ENCODE measurements at places on chromosomes 5 and 9. TPM values are rescaled to one million over a fixed set of nuclear protein-coding genes. Genes with fewer than 3 reads are reported as not detected.
A peak's percentile ranks its signal among the peaks of the same experiment; 100 is the strongest.

- H3K4me1 ChIP-seq = peaks cover 2% of the 10 kb centered on the region
- H3K27me3 ChIP-seq = peaks cover 4% of the 10 kb centered on the region
- H3K36me3 ChIP-seq = no peaks in the 10 kb centered on the region
- peak; percentile 45 for DNase-seq
- no peak overlapping the region for H3K27ac ChIP-seq
Measured at GRCh38 chr9:133995012-133995896, 3.1 kb upstream of the VAV2 start.

The PDE6A gene
- not detected for total RNA-seq

The STXBP1 gene
- 19.2 TPM for total RNA-seq

DNA sequence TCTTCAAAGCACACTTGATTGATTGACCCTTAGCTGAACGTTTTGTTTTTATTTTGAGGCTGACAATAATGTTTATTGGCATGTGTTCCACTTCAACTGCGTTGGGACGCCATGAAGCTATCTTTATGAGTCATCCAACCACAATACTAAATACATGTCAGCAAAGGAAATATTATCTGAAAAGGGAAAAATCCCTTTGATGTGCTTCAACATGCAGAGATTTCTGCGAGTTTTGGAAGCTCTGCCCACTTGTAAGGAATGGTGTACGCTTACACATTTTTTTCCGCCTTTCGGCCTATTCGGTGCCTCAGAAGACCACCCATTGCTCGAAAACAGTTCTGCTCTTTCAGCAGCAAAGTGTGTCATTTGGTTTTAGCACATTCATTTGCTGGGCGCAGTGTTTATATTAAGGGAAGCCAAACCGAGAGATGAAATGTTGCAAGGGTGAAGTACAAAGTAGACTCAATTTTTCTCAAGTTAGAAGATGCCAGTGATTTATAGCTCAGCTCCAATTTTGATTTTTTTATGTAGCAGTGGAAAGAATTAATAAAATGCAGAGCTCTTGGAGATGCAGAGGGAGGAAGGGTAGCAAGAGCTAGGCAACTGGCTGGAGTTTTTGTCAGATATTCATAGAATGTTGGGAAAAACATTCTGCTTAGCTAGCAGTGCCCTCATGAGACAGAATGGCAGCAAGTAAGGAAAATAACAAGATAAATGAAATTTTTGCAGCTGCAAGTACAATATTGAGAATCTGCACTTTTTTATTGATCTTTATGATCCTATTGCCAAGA is 68.9 kb downstream of the PRDM6 start:
- H3K4me3 ChIP-seq = no peak overlapping the region
- no peaks in the 10 kb centered on the region for H3K27me3 ChIP-seq
- no peaks in the 10 kb centered on the region for H3K4me1 ChIP-seq
- no peaks in the 10 kb centered on the region for H3K36me3 ChIP-seq

The EPB41L4A gene
- not detected for total RNA-seq

GRCh38 chr5:137575211-137575610 is 76.1 kb upstream of the SPOCK1 start:
- H3K27me3 ChIP-seq = peaks cover 17% of the 10 kb centered on the region
- H3K27ac ChIP-seq = no peak overlapping the region
- no peaks in the 10 kb centered on the region for H3K4me1 ChIP-seq
- H3K4me3 ChIP-seq = no peak overlapping the region

The RNF224 gene
- not detected for total RNA-seq

The ORM2 gene
- not detected for total RNA-seq

DNA sequence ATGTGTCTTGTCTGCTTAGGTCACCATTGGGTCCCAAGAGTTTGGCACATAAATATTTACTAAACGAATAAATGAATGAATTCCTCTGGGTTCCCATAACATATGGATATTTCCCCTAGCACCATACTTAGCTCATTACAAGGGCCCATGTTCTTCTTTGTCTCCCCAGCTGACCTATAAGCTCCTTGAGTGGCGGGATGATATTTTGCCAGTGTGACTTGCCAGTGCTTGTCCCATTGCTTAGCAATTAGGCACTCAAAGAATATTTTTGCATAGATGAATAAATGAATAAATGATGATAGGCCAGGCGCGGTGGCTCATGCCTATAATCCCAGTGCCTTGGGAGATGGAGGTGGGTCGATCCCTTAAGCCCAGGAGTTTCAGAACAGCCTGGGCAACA is 16.9 kb upstream of the CTNNA1 start:
- peaks cover 17% of the 10 kb centered on the region for H3K4me1 ChIP-seq
- no peak overlapping the region for H3K4me3 ChIP-seq
- H3K27ac ChIP-seq = no peak overlapping the region
- H3K36me3 ChIP-seq = no peaks in the 10 kb centered on the region
- H3K27me3 ChIP-seq = peaks cover 12% of the 10 kb centered on the region

GRCh38 chr9:126536841-126537465 is 76.8 kb upstream of the LMX1B start:
- H3K4me3 ChIP-seq = no peak overlapping the region
- no peak overlapping the region for H3K27ac ChIP-seq
- no peaks in the 10 kb centered on the region for H3K36me3 ChIP-seq
- peaks cover 2% of the 10 kb centered on the region for H3K27me3 ChIP-seq
- no peak for DNase-seq

The NEUROG1 gene
- not detected for total RNA-seq

DNA sequence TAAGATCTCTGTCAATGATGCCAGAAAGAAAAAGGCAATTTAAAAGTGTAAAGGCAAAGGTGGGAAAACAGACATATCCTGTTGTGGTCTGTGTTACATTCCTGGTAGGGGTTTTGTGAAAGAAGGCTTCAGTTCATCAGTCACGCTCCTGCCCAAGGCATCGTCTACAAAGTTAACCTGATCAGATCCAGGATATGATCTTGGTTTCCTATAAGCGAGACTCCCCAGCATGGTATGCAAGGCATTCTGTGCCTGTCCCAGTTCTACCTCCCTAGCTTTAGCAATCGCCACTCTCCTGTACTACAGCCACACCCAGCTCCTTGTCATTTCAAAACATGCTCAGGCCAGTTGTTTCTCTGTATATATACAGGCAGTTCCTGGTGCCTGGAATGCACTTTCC is 58.0 kb upstream of the PTPN3 start:
- H3K36me3 ChIP-seq = no peaks in the 10 kb centered on the region
- no peak overlapping the region for H3K4me3 ChIP-seq
- no peak for DNase-seq

GRCh38 chr9:97372580-97372979 is 39.3 kb upstream of the TDRD7 start:
- H3K36me3 ChIP-seq = peaks cover 20% of the 10 kb centered on the region
- peaks cover 2% of the 10 kb centered on the region for H3K4me1 ChIP-seq

- H3K4me3 ChIP-seq = no peak overlapping the region
- no peaks in the 10 kb centered on the region for H3K36me3 ChIP-seq
Measured at GRCh38 chr9:3992924-3993323, 306.9 kb downstream of the GLIS3 start.

The TNC gene
- total RNA-seq = 0.05 TPM

GRCh38 chr9:108761655-108762347 is 94.0 kb downstream of the ACTL7B start:
- H3K27ac ChIP-seq = no peak overlapping the region
- peak; percentile 51 for DNase-seq
- no peak overlapping the region for H3K4me3 ChIP-seq
- no peaks in the 10 kb centered on the region for H3K4me1 ChIP-seq
- H3K36me3 ChIP-seq = no peaks in the 10 kb centered on the region
- H3K27me3 ChIP-seq = peaks cover 1% of the 10 kb centered on the region

The HMGCS1 gene
- total RNA-seq = 63.6 TPM

The LIFR gene
- total RNA-seq = not detected
